Stimulated activated CD4-positive, alpha-beta T cell treated with anti-CD3 and anti-CD28 coated beads, Interleukin-2, amount 100 ng/mL, for 4 hours (primary cell): ENCODE measurements at places on chromosomes 5 and 9.

- DNase-seq, result no peak
Observed at GRCh38 chr5:134944630-134945029, 23.1 kb upstream of the CATSPER3 start.

- no peak for DNase-seq
Observed at GRCh38 chr5:124806373-124807077, 60.1 kb upstream of the ZNF608 start.

- no peak for DNase-seq
Observed at GRCh38 chr5:5363045-5363444, 59.4 kb upstream of the ICE1 start.

DNA sequence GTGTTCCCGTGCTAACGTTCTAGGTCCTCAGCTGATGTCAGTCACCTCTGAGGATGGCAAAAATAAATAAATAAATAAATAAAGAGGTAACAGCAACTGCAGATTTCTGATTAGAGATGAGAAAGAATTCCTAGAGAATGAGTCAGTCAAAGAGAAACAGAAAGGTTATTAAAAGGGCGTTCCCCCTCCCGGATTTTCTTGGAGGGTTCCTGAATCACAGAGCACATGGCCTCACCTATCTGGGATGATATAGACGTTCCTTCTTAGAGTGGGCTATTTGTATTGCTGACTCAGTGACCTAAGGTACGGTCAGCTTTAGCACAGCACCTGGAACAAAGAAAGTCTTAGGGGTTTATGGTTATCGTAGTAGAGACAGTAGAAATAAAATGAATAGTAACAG is 30.6 kb downstream of the HTR4 start:
- DNase-seq, result no peak

GRCh38 chr9:81390792-81391456 is 298.4 kb downstream of the TLE1 start:
- no peak for DNase-seq

- no peak for DNase-seq
Observed at GRCh38 chr9:91038483-91039124, 237.0 kb downstream of the SYK start.
